Fibroblast of skin of left biceps (primary cell): ENCODE measurements at places on chromosomes 16 and 17.

DNA sequence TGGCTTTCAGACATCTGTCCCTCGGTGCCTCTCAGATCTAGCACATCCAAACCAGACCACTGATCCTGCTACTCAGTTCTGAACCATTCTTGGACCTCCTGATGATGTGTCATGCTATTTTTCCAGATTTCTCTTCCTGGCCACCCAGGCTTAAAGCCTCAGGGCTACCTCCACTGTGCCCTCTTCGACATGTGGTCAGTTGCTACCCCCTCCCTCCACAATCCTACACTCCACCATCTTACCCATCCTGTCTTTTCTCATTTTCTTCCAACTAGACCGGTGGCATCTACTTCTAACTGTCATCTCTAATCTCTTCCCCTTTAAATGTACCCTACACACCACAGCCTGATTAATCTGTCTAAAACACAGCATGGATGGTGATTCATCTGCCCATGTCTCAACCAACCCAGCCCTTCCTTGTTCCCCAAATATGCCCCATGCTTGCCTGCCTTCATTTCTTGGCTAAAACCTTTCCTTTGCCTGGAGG lies 478.6 kb downstream of the SLC39A11 start:
- no peak for DNase-seq

- no peak for DNase-seq
Measured at GRCh38 chr16:25568991-25569390, 122.8 kb upstream of the HS3ST4 start.

GRCh38 chr17:79086609-79087427 lies 12.2 kb downstream of the ENGASE start:
- DNase-seq: no peak

- DNase-seq: no peak
Measured at GRCh38 chr17:26963163-26963503, 330.8 kb upstream of the WSB1 start.

DNA sequence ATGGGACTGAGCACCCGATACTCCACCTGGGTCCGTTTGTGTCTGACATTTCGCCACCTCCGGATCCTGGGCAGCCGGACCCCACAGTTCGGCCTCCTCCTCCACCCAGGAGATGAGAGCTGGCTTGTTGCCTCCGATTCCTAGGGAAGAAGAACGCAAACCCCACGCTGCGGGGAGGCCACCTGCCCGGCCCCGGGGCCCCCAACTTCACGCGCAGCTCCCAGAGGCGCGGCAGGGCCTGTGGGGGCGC lies 542 bp downstream of the ZNF764 start:
- no peak for DNase-seq

GRCh38 chr17:76529224-76530094 lies 8.1 kb downstream of the CYGB start:
- DNase-seq: no peak

DNA sequence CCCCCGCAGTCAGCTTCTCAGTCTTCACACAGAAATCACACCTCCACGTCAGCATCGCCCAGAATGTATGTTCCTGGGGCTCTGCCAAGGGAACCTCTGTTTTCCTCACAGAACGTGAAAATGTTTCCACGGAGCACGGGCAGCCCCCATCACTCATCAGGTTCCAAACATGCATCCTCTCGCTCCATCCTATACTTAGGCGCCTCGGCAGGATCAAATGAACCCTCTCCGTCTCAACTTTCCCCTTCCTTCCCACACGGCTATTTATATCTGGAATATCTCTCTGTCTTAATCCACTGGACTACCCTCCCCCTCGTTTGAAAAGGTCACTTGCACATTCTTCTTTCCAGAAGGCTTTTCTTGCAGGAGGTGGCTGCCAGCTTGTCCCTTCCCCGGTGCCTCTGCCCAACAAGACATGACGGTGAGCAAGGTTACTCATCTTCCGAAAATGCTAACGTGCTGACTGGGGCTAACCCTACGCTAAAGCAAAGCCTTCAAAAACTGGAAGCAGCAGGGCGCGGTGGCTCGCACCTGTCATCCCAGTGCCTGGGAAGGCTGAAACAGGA lies 21.6 kb downstream of the NXN start:
- no peak for DNase-seq

GRCh38 chr16:31323959-31324629 lies 30.9 kb upstream of the ITGAX start:
- DNase-seq: no peak

DNA sequence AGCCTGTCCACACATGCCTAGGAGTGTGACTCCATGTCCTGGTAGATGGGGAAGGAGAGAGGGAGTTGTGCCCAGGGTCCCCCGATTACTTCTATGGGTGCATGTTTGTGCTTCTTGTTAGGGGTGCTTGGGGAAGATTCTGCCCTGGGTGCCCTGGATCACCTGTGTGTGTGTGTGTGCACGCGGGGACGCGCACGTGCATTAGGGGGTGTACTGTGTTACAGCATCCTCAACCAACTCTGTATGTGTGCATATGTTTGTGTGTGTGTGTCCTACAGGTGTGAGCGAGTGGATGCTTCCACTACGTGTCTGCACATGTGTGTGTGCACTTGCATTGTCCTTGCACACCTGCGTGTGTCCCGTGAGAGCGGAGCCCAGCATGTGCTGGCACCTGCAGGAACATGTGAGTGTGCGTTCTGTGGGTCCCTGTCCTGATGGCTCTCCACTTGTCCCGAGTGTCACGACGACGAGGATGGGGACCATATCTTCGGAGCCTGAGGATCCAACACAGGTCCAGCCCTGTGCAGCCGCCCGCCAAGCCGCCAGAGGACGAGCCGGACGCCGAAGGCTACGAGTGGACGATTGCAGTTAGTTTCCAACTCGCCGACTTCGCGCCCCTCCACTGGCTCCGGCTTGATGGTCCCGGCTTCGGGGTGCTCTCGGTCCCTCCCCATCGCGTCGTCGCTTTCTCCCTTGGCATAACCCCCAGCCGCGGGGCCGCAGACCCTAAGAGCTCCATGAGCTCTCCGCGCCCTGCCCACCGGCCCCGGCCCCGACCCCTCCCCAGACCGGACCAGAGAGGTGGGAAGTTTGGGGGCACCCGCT lies 6.0 kb upstream of the TBC1D3B start:
- no peak for DNase-seq

- no peak for DNase-seq
Measured at GRCh38 chr16:66751992-66752322, 548 bp upstream of the DYNC1LI2 start.

- DNase-seq: no peak
Measured at GRCh38 chr17:74431568-74432423, at the start of gene GPRC5C. Gene GPRC5C (plus strand): TSS chr17:74432088. CDS start chr17:74439777, 7,689 bp downstream.

DNA sequence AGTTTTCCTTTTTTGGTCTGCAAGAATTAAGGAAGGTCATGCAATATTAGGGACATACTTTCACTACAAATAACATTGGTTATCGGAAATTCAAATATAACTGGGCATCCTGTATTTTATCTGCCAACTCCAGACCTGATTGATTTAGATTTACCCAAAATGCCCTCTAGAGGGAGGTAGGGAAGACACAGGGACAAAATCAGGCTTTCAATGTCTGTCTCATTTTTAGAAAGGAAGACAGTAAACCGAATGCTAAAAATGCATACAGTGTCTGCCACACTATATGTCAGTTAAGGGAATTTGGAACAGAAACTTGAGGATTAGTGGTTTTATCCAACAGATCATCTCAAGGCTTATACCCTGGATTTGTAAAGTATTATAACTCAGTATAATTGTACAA lies 161.7 kb upstream of the SOX9 start:
- no peak for DNase-seq

GRCh38 chr17:72362376-72363088 lies 241.7 kb downstream of the SOX9 start:
- DNase-seq: no peak

DNA sequence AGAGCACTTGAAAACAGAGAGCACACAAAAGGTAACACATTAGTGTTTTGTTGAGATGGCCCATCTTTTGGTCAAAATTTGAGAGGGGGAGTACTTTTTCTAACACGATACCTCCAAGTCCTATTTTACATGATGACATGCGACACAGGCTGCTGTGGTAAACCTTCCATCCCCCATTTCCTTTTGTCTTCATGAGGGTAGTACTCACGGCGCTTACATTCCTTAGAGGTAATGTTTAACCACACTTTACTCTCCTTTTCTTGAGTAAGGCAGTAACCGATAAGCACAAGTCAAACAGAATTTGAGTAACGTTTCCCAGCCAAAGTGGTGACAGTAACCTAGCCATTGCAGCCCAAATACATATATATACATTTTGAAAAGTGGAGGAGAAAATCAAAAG lies 35.8 kb upstream of the PITPNM3 start:
- DNase-seq: no peak

DNA sequence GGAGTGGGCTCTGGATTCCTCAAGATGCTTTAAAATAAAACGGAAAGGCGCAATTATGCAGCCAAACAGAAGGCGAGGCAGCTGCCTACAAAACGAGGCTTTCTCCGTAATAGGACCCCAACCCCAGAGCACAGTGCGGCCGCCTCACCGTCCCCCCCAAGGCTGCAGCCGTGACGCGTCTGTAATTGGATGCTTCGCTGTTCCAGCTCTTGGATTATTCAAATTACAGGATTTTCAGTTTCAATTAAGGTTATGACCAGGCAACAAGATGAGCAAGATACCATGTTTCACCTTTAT lies 37.3 kb upstream of the ABR start:
- no peak for DNase-seq

DNA sequence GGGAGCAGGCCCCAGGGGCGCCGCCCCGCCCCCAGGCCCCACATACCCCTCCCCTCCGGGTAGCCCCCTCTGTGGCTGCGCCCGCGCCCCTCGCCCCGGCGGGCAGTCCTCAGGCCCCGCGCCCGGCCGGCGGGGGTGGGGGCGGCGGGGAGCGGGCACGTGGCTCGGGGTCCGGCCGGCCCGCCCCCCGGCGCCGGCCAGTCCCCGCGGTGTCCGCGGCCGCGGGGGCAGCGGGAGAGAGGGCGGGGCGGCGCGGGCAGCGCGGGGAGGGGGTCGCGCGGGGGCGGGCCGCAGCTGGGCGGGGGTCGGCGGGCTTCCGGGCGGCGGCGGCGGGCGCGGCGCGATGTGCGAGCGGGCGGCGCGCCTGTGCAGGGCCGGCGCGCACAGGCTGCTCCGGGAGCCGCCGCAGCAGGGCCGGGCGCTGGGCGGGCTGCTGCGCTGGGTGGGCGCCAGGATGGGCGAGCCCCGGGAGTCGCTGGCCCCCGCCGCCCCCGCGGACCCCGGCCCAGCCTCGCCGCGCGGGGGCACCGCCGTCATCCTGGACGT lies 335 bp downstream of the NECAB2 start:
- DNase-seq: no peak

GRCh38 chr17:80649672-80650330 lies 105.2 kb downstream of the RPTOR start:
- DNase-seq: peak; percentile 46

- no peak for DNase-seq
Measured at GRCh38 chr17:61168506-61168905, 231.1 kb upstream of the TBX2 start.

GRCh38 chr16:77721752-77722308 lies 484 bp upstream of the NUDT7 start:
- no peak for DNase-seq

DNA sequence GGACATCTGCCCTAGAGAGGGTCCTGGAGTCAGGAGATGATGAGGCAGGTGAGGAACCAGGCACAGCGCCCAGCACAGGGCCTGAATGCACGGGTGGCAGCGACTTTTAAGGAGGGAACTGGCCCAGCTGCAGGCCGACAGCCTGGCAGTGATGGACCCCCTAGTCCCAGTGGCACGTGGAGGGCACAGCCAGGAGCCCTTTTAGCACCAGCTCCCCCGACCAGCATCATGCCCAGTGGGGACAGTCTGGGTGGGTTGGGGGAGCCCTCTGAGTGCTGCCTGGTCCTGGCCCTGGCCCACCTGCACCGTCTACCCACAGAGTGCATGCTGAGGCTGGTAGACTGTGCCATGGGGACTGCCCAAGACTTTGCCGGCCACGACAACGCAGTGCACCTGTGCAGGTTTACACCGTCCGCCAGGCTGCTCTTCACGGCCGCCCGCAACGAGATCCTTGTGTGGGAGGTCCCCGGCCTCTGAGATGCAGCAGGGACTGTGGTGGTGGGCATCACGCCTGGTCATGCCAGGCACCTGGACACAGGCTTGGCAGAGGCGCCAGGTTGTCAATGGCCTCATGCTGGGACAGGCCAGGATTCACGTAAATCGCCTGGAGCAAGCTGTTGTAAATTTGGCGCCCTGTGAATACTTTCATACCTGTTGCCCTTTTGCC lies 686 bp upstream of the RHOT2 start:
- no peak for DNase-seq
